Activated CD8-positive, alpha-beta memory T cell treated with anti-CD3 and anti-CD28 coated beads, Interleukin-2, amount 10 ng/mL, durations not matched to agents 7 days and 5 days (primary cell): ENCODE measurements at places on chromosomes 7 and 10. TPM values are rescaled to one million over a fixed set of nuclear protein-coding genes. Genes with fewer than 3 reads are reported as not detected.

Gene RBP3
- total RNA-seq: not detected

Gene HERPUD2
- total RNA-seq: 49.4 TPM

Gene OR6V1
- total RNA-seq: not detected

Gene PSD
- 2.8 TPM for total RNA-seq

Gene HYAL4
- not detected for total RNA-seq

Gene KNDC1
- total RNA-seq: not detected

GRCh38 chr10:94344522-94345122 lies 18.1 kb downstream of the NOC3L start:
- peaks cover 31% of the 10 kb centered on the region for H3K36me3 ChIP-seq
- peaks cover 6% of the 10 kb centered on the region for H3K4me1 ChIP-seq
- no peak overlapping the region for H3K4me3 ChIP-seq
- H3K27ac ChIP-seq: no peak overlapping the region

GRCh38 chr10:22657566-22658225 lies 56.7 kb downstream of the PIP4K2A start:
- H3K27me3 ChIP-seq: no peaks in the 10 kb centered on the region
- peaks cover 88% of the 10 kb centered on the region for H3K4me1 ChIP-seq
- no peak for DNase-seq
- peak overlapping the region; percentile 88 for H3K27ac ChIP-seq

GRCh38 chr10:11293332-11293731 lies 275.7 kb downstream of the CELF2 start:
- no peak overlapping the region for H3K27ac ChIP-seq
- no peak overlapping the region for H3K4me3 ChIP-seq
- H3K4me1 ChIP-seq: peaks cover 6% of the 10 kb centered on the region
- no peak for DNase-seq
- H3K36me3 ChIP-seq: peaks cover 89% of the 10 kb centered on the region

- H3K27me3 ChIP-seq: peaks cover 4% of the 10 kb centered on the region
- H3K36me3 ChIP-seq: no peaks in the 10 kb centered on the region
- H3K4me1 ChIP-seq: peaks cover 18% of the 10 kb centered on the region
- DNase-seq: no peak
- no peak overlapping the region for H3K4me3 ChIP-seq
Measured at GRCh38 chr7:77540402-77540822, 3.3 kb downstream of the PTPN12 start.

- peak overlapping the region; percentile 68 for H3K4me3 ChIP-seq
- no peaks in the 10 kb centered on the region for H3K27me3 ChIP-seq
- no peaks in the 10 kb centered on the region for H3K36me3 ChIP-seq
- no peak for DNase-seq
Measured at GRCh38 chr7:106071999-106072714, 40.0 kb downstream of the SYPL1 start.

- H3K27ac ChIP-seq: peak overlapping the region; percentile 99
- no peak for DNase-seq
- H3K4me1 ChIP-seq: peaks cover 23% of the 10 kb centered on the region
- H3K27me3 ChIP-seq: no peaks in the 10 kb centered on the region
Measured at GRCh38 chr10:63266391-63267316, 133.5 kb downstream of the NRBF2 start.

- H3K4me3 ChIP-seq: no peak overlapping the region
- H3K4me1 ChIP-seq: peaks cover 3% of the 10 kb centered on the region
- H3K36me3 ChIP-seq: no peaks in the 10 kb centered on the region
- H3K27me3 ChIP-seq: peaks cover 61% of the 10 kb centered on the region
- peak; percentile 72 for DNase-seq
Measured at GRCh38 chr7:74026903-74027682, 880 bp upstream of the ELN start.

GRCh38 chr10:21662635-21663034 lies 128.6 kb downstream of the MLLT10 start:
- peaks cover 10% of the 10 kb centered on the region for H3K4me1 ChIP-seq
- H3K27ac ChIP-seq: no peak overlapping the region
- H3K4me3 ChIP-seq: no peak overlapping the region
- no peak for DNase-seq
- no peaks in the 10 kb centered on the region for H3K27me3 ChIP-seq

- H3K27ac ChIP-seq: no peak overlapping the region
- no peak for DNase-seq
- H3K27me3 ChIP-seq: peaks cover 40% of the 10 kb centered on the region
- peaks cover 3% of the 10 kb centered on the region for H3K4me1 ChIP-seq
Measured at GRCh38 chr7:157666530-157667040, 329.8 kb downstream of the DNAJB6 start.

GRCh38 chr10:70500812-70501301 lies 22.3 kb downstream of the PALD1 start:
- no peaks in the 10 kb centered on the region for H3K36me3 ChIP-seq
- no peak overlapping the region for H3K4me3 ChIP-seq

DNA sequence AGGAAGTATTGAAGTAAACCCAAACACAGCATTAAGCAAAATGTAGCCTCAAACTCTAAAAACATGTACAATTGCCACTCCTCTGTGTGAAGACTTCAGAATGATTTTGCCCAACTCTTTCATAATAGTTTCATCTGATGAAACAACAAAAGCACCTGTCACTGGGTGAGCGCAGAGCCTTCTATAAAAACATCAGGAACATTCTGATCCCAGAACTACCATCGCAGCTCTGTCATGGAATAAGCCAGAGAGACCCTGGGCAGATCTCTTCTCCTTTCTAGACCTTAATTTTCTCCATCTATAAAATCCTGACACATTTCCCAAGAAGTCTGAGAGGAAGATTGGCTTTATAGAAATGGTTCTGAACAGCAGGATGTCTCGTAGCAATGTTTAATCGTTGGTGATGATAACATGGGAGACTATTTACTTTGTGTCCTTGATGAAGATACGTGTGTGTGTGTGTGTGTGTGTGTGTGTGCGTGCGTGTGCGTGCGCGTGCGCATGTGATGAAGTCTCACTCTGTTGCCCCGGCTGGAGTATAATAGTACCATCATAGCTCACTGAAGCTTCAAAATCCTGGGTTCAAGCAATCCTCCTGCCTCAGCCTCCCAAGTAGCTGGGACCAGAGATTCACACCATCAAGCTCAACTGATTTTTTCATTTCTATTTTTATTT lies 198.0 kb downstream of the KIAA1217 start:
- no peaks in the 10 kb centered on the region for H3K36me3 ChIP-seq
- DNase-seq: no peak
- H3K4me1 ChIP-seq: no peaks in the 10 kb centered on the region
- H3K27ac ChIP-seq: no peak overlapping the region
- no peak overlapping the region for H3K4me3 ChIP-seq

DNA sequence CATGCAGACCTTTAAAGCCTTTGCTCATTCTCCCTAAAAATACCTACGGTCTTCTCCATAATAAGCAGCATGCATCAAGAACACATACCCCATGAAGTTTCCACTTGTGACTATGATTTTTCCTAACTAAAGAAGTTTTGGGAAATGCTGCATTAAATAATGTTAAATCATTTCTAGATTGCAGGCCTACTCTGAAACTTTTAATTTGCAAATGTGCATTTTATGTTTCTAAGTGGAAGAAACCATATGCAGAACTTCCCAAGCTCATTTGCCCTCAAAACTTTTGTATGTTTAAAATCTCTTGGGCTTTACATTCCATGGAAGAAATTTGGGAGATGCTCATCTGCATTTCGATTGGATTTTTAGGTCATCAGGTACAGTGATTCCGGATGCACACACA lies 63.6 kb downstream of the ITGB8 start:
- no peak overlapping the region for H3K27ac ChIP-seq
- H3K36me3 ChIP-seq: no peaks in the 10 kb centered on the region
- no peaks in the 10 kb centered on the region for H3K4me1 ChIP-seq

- no peak overlapping the region for H3K4me3 ChIP-seq
- H3K36me3 ChIP-seq: no peaks in the 10 kb centered on the region
- H3K27ac ChIP-seq: no peak overlapping the region
- peaks cover 17% of the 10 kb centered on the region for H3K27me3 ChIP-seq
- H3K4me1 ChIP-seq: no peaks in the 10 kb centered on the region
- DNase-seq: no peak
Measured at GRCh38 chr7:121085922-121086321, 97.4 kb downstream of the CPED1 start.
